ENCODE measurements at places on chromosomes 7 and 10.

DNA sequence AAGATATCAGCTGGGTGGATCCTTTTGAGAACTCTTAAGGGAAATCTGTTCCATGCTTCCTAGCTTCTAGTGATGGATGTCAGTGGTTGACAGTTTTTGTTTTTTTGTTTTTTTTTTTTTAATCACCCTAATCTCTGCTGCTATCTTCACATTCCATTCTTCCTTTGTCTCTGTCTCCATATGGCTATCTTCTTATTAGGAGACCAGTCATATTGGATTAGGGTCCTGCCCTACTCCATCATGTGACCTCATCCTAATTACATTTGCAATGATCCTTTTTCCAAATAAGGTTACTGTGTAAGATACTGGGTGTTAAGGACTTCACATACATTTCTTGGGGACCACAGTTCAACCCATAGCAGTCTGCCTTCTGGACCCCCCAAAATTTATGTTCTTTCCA lies 69.7 kb downstream of the MLLT10 start:
- no peak for DNase-seq

DNA sequence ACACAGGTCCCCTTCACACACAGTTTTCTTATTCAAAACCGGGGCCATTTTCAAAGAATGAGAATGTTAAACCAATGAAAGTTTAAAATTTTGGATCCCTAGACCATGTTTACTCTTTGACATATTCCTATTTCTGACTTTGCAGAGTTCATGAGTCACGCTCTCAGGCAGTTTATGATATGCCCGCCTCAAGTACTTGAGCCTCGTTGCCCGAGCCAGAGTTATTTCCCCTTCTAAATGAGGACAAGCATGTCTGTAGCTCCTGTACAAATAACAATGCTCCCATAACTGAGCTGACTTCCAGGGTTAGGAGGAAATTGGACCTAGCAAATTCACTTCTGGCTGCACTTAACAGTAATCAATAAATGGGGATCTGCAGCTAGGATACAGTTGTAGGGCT lies 87.9 kb upstream of the PDE1C start:
- DNase-seq: no peak

DNA sequence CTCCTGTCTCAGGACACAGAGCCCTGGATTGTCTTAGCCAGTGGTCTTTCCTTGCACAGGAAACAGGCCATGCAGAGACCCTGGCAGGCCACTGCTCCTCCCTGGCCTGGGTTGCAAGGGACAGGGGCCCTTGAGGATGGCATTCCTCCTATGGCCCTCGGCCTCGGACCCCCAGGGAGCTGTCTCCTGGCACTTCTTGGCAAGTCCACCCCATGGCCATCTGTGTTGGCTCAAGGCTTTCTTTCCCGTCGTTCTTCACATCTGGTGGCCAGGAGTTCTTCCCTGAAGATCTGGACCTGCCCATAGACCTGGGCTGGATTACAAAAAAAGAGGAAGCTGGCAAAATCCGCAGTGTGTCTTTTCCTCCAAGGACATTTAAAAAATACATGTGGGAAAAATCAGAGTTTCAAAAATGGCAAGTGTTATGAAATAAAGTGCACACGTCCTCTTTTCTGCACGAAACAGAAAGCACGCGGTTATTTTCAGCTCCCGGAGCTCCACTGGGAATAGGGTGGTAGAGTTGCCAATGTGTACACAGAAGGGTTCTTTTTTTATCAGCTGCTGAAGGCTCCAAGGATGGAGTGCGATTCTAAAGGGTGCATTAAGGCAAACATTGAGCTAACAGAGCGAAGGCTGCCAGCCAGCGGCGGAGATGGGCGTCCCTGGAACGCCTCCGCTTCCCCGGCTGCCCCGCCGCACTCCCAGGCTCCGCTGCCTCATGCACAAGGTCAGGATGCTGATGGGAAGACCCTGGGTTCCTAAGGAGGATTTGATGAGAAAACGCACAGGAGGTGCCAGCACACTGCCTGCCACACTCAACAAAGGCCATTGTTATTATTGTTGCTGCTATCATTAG lies 62.8 kb upstream of the FAM20C start:
- no peak for DNase-seq

GRCh38 chr7:85924062-85924461 lies 719.6 kb upstream of the GRM3 start:
- DNase-seq: no peak

GRCh38 chr7:95229301-95229700 lies 95.0 kb downstream of the PON1 start:
- DNase-seq: no peak

- DNase-seq: no peak
Observed at GRCh38 chr10:49285232-49285631, 13.7 kb upstream of the C10orf71 start.
